Fibroblast of skin of scalp (primary cell): ENCODE measurements at places on chromosomes 12 and 14.

DNA sequence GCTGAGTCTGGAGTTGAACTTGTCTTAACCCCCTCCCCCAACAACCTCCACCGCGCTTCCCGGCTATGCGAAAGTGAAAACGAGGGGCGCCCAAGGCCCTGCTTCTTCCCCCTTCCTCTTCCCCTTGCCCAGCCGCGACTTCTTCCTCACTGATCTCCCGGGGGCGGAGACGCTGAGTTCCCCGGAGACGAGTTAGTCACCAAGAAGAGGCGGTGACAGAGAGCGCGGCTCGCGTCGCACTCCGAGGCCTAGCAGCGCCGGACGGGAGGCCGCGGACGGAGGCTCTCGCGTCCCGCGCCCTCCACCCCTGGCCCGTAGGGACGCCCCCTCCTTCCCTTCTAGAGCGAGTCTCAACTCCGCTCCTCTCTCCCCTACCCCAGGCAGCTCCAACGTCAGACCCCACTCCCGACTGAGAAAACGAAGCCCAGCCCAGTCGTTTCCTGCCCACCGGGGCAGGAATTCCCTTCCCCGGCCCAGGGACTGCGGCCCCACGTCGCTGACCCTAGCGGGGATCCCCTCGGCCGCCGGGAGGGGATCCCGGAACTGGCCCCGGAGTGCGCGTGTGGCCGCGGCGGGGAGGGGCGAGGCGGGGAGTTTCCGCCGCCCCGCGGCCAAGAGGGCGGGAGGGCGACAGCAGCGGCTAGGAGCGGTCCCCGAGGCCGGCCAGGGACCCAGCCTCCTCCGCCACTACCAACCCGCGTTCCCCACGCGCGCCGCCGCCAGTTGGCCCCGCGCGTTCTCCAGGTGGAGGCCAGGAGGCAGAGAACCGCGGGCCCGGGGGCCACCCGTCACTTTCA, 1.4 kb downstream of the BAZ1A start:
- DNase-seq: peak; percentile 83

DNA sequence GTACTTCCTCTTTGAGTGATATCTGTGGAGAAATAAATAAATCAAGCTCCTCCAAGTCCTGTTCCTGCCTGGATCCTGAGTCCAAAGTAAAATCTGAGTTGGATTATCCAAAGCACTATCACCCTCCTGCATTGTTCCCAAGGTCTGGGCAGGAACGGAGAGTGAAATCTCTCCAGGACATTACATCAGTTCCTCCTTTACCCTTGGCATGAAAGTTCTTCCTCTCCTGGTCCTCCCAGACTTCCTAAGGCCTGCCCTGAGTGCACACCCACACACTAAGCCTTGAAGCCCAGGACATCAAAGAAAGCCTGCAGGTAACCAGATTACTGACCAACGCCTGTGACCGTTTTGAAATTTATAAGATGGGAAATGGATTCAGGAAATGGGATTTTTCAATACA, 206.8 kb upstream of the BCL2L14 start:
- DNase-seq: no peak

DNA sequence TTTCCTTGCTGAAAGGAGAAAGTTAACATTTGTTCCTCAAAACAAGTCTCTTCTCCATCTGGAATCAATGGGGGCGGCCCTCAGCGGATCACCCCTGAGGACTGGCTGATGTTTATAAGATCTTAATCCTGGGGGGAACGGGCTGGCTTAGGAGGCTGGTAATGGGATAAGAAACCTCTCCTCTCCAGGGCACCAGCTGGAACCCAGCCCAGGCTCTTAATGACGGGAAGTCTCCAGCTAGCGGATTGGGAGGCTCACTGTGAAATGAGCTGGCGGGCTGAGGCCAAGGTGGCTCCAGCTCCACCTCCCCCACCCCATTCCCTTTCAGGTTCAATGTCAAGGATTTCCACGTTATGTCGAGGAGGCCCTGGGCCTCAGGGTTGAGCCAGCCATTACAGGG, 1133.0 kb downstream of the VRK1 start:
- DNase-seq: no peak

DNA sequence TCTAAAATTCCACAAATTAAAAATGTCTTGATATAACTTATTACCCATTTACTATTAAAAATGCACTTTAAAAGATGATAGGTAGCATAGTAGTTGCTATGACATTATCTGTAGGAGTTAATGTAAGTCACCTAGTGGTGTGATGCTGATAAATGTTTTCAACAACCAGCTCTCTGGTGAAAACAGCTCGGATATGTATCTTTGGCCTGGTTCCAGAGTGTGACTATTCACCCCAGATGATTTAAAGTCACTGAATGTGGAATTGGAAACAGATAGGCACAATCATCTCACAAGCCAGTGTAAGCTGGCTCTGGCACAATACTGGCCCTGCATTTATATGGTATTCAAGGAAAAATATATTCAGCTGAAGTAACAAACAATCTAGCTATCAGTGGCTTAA, 9.2 kb upstream of the CCDC196 start:
- DNase-seq: peak; percentile 48

- peak; percentile 85 for DNase-seq
Observed at GRCh38 chr12:49703647-49704137, 3.5 kb downstream of the FMNL3 start.

GRCh38 chr12:7021956-7022355, 3.7 kb upstream of the LPCAT3 start:
- DNase-seq: no peak

- peak; percentile 49 for DNase-seq
Observed at GRCh38 chr12:108638141-108638827, 4.6 kb upstream of the SELPLG start.

GRCh38 chr14:89750281-89750755, 204.2 kb downstream of the EFCAB11 start:
- DNase-seq: no peak

GRCh38 chr14:86515195-86515594, 985.3 kb downstream of the FLRT2 start:
- DNase-seq: no peak

DNA sequence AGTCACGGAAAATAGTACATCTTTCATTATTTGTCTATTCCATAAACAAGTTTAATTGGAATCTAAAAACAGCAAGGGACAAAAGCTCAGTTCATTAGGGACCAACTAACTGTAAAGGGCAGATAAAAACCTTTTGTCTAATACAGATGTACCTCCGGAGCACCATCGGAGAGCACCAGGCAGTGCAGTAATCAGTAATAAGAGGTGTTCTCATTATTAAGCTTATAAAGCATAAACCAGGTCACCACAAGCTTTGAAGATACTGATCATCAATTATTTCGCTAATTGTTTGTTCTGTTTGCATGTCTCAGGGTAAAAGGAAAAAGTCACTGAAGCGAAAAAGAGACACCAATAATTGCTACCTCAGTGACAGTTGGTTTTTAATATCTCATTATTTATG, 207.3 kb upstream of the PRKD1 start:
- DNase-seq: no peak

- DNase-seq: no peak
Observed at GRCh38 chr12:46260913-46261476, 7.8 kb downstream of the SLC38A1 start.

DNA sequence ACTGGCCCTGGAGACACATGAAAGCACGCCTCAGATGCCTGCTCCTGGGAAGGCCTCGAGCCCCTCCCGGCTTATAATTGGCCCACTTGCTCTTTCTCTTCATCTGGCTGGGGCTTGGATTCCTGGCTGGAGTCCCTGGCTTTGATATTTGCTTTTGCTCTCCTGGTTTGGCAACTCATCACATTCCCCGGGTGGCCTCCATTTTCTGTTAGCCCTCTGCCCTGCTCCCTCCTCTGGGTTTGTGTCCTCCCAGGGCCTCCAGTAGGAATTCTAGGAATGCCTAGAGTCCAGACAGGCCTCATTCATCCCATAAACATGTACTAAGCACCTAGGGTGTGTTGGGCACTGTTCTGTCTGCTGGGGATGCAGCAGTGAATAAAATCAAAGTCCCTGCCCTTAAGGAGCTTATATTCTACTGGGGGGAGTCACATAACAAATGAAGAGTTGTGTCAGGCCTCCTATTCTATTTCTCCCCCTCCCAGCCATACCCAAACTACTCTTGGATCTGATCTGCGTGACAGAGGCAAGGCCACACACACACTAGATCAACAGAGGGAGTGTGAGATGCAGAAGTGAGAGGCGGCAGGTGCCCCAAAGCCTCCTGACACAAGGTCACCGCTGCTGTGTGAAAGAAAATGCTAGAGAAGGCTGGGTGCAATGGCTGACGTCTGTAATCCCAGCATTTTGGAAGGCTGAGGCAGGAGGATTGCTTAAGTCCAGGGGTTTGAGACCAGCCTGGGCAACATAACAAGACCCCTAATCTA, 21.3 kb upstream of the TSPAN9 start:
- peak; percentile 59 for DNase-seq

DNA sequence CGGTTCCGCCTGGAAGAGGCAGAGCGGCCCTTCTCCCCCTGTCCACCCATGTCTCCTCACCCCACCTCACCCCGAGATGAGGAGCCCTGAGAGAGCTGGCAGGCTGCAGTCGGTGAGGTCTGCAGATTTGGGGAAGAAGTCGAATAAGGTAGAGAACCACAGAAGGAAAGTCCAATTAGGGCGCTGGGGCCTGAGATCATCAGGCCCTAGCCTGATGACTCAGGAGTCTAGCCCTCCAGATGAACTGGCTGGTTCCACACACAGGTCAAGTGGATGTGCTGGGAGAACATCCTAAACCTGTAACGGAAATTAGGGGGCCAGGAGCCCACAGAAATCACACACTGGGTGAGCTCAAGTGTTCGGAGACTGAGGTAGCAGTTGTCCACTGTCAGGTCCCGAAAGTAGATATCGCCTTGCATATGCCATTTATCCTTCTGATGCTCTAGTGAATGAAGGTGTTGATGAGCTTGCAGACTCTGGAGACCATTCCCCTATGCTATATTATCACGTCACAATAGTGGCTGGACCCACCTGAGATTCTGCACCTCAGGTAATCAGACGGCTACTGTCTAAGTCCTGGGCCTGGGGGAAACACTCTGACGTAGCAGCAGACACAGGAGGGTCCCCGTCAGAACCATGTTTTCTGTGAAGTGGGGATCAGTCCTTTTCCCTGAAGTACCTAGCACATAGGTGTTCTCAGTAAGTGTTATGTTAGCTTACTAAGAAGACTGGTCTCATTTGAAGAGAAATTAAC, 886 bp upstream of the METTL17 start:
- DNase-seq: no peak

DNA sequence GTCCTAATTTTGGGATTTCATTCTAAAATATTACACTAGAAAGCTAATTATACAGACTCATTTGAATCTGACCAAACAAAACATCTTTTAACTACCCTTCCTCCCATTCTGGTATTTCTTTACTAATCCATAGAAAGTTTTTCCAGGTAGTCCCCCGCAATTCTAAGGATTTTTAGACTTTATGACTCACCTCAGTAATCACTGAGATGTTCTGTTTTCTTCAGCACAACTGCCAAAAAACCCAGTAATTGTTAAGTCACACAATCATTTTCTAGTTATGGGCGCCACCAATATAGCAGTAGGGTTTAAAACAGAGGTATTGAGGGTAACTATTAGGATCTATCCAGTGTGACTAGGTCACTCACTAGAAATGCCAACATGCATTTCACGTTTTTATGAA, 1.6 kb upstream of the ARID4A start:
- DNase-seq: no peak

GRCh38 chr12:95997911-95998510, 1.9 kb upstream of the HAL start:
- DNase-seq: no peak

GRCh38 chr14:99684410-99684934, 374 bp downstream of the CYP46A1 start:
- DNase-seq: no peak

GRCh38 chr12:20492251-20492760, 124.0 kb downstream of the PDE3A start:
- DNase-seq: peak; percentile 84

- DNase-seq: peak; percentile 66
Observed at GRCh38 chr14:68703093-68703492, 89.8 kb downstream of the ZFP36L1 start.

DNA sequence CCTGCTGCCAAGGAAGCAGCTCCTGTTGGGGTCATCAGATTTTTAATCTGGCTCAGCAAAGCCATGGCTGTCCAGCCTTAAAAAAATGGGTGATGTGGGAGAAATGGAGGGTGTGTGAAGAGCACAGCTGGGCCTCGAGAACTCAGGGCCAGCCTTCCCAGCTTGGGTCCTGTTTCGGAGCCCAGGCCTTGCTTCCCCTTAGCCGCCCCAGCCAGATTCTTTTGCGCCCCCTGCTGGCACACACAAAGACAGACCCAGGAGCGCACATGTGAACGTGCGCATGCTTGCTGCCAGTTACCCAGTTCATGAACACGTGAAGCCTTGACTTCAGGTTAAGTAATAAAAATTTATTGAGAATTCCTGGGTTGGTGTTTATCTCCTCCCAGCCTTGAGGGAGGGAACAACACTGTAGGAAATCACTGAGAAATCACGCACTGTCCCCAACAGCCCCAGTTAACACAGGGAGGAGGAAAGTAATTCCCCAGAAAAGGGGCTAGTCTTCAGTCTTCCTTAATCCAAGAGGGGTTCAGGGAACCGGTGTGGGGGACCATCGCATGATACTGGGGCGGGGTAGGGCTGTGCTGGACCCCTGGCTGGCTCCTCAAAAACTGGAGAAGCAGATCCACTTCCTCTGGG, 5.3 kb downstream of the PHB2 start:
- DNase-seq: peak; percentile 85

DNA sequence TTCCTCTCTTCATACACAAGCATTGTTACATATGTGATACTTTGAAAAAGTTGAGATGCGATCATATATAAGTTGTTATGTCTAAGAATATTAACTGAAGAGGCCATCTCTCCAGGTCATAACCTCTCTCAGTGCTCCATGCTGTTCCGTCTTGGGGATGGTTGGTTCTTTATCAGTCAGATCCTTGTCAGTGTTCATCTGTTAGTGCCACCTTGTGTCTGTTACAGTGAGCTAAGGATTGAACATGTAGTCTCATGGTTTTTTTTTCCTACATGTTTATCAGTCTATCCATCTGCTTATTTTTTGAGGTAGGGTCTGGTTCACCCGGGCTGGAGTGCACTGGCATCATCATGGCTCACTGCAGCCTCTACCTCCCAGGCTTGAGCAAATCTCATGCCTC, 30.5 kb downstream of the EP400 start:
- no peak for DNase-seq

- no peak for DNase-seq
Observed at GRCh38 chr12:57811028-57811755, 7.3 kb downstream of the AVIL start.

- no peak for DNase-seq
Observed at GRCh38 chr12:88182416-88182815, 40.3 kb downstream of the TMTC3 start.

GRCh38 chr12:120399531-120399930, 30.6 kb upstream of the MSI1 start:
- DNase-seq: peak; percentile 19

DNA sequence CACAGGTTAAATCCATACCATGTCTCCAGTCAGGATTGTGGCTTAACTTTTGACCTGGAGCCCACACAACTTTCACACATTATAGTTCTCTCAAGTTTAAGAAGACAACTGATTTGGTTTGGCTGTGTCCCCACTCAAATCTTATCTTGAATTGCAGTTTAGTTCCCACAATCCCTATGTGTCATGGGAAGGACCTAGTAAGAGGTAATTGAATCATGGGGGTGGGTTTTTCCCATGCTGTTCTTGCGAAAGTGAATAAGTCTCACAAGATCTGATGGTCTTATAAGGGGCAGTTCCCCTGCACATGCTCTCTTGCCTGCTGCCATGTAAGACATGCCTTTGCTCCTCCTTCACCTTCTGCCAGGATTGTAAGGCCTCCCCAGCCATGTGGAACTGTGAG, 38.2 kb upstream of the PARP11 start:
- no peak for DNase-seq
